ENCODE measurements at places on chromosomes 5 and 9.
A peak's percentile ranks its signal among the peaks of the same experiment; 100 is the strongest.

DNA sequence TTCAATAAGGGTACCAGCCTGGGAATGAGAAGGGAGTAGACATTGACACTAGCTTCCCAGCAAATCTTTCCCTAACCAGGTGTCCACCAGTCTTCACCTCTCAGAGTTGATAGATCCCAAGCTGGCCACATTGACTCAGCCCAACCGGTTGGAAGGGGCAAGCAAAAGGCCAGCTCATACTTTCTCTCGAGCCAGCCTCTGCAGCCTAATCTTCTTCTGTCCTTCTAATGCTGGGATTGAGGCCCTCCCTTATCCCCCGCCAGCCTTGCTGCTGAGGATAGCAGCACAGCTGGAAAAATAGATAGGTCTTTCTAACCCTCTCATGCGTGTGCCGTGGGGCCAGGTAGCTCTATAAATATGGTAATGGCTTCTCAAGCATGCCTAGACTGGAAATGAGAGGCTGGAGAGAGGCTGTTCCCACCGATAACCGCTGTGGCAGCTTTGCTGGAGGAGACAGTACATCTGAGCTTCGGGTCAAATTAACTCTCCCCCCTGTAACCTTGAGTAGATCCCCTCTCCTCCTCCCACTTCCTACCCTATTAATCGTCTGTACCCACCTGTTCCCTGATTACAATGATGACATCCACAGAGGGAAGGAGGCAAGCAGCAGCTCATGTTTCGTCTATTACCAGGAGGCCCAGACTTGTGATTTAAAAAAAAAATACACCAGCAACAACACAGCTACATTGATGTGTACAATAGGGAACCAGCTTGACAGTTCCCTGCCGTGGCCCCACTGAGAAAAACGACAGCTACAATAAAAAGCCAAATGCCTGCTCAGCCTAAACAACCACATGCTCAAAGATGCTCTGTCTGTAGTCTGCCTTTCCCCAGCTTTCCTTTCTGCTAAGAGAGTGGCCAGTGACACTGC lies 219.9 kb upstream of the BRINP1 start:
- DNase-seq = no peak

GRCh38 chr5:69136293-69136692 lies 30.7 kb upstream of the CCNB1 start:
- no peak for DNase-seq

GRCh38 chr9:107536462-107536861 lies 46.9 kb upstream of the KLF4 start:
- no peak for DNase-seq

GRCh38 chr5:132961887-132962286 lies 1.5 kb downstream of the AFF4 start:
- DNase-seq = peak; percentile 30

DNA sequence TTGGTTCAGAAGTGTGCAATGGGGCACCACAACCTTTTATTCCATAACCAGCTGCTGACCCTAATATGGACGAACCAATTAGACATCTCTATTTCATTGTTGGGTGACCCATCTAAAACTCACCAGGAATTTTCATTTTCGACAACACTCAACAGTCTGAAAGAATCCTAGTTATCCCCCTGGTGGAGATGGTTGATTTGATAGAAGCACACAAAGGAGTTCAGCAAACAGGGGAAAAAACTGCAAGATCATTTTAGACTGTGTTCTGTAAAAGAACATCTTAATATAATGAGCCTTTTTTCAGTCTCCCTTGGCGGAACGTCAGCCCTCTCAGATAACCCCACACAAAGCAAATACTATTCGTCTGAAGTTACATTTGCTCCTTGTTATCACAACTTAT lies 367.4 kb downstream of the KIAA0825 start:
- DNase-seq = no peak

DNA sequence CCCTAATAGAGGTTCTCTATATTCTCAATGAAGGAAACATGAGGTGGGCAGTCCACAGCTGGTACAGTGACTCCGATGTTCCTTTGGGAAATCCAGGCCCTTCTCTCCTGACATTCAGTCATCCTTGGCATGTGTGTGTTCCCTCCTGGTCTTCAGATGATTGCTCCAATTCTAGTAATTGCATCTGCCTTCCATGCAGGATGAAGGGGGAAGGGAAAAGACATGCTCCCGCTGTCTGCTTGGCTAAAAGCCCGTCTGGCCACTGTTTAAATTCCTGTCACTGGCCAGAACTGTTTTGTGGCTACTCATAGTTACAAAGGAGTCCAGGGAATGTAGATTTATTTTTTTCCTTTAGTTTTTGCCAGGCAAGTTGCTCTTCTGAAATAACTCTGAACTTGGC lies 65.0 kb downstream of the MAST4 start:
- no peak for DNase-seq

DNA sequence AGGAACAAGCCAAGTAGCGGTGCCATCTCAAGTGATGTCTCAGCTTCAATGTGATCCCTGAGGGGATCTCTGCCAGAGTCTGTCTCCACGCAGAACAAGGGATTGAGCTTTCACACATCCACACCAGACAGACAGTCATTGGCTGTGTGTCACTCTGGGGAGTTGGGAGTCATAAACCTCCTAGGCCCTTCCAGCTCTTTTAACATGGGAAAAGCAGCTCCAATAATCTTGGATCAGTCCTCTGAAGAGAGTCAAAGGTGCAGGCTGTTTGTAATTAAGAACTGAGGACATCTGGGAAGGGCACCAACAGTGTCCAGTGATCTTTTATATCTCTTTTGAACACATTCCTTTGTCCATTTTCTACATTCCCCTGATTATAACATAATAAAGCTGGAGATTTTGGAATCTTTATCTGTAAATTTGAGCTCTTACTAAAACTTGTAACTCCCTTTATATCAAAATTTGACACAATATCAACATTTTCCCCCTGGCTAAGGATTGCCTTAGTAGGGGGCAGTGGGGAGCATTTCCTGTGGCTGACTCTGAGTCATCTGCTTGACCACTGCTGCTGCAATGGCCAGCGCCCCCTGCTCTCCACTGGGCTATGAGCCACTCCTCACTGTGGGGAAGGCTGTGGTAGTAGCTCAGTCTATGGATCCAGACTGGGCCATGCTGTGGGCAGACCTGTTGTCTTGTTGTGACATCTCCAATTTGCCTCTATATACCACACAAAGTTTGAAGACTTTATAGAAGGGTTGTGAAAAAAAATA lies 284.4 kb downstream of the OSTF1 start:
- DNase-seq = no peak

GRCh38 chr9:85897848-85898247 lies 43.1 kb upstream of the NAA35 start:
- DNase-seq = no peak

GRCh38 chr5:15600035-15600434 lies 100.1 kb downstream of the FBXL7 start:
- no peak for DNase-seq

DNA sequence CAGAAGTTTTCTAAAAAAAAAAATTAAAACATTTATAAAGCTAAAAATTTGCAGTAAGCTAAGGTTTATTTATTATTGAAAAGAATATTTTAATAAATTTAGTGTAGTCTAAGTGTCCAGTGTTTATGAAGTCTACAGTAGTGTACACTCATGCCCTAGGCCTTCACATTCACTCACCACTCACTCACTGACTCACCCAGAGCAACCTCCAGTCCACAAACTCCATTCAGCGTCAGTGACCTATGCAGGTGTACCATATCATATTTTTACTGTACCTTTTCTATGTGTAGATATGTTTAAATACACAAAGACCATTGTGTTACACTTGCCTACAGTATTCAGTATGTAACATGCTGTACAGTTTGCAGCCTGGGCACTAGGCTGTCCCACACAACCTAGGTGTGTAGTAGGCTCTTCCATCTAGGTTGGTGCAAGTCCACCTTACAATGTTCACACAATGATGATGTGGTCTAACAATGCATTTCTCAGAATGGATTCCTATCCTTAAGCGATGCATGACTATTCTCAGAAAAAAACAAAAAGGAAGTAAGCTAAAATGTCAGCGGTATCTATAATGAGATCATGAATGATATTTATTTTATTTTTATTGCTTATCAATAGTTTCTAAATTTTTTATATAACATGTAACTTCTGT lies 336.7 kb downstream of the AGTPBP1 start:
- no peak for DNase-seq

DNA sequence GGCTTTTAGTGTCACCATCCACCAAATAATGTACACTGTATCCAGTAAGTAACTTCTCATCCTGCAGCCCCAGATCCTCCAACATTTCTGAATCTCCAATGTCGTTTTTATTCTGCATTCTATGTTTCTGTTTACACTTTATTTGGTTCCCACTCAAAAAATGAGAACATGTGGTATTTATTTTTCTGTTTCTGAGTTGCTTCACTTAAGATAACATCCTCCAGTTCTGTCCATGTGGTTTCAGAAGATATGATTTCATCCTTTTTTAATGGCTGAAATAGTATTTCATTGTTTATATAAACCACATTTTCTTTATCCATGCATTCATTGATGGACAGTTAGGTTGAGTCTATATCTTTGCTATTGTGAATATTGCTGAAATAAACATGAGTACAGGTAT lies 677.3 kb upstream of the FTMT start:
- DNase-seq = peak; percentile 56

DNA sequence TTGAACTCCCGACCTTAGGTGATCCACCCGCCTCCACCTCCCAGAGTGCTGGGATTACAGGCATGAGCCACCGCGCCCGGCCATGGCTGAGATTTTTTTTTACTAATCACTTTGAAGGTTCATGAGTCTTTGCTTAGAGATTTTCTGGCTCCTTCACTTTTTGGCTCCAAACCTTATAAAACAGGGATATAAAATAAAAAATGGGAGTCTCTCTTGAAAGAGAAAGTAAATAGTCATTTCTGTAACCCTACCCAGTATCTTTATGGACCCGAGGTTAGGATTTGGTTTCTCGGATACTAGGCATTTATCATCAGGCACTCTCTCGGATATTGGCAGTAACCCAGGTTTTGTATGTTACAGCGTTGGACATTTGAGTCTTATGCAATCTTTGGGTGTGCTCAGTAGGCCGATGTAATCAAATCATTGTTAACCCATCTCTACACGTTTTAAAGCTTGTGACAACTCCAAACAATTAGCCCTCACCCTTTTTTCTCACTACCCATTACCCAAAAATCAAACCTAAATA lies 25.3 kb downstream of the STXBP1 start:
- DNase-seq = peak; percentile 74

GRCh38 chr5:129177451-129177850 lies 82.9 kb downstream of the ISOC1 start:
- no peak for DNase-seq

GRCh38 chr9:136682710-136683109 lies 4.5 kb downstream of the AGPAT2 start:
- no peak for DNase-seq
